ENCODE measurements at places on chromosomes 2 and 18.

- no peak for DNase-seq
Observed at GRCh38 chr2:134713176-134713575, 5.6 kb downstream of the TMEM163 start.

DNA sequence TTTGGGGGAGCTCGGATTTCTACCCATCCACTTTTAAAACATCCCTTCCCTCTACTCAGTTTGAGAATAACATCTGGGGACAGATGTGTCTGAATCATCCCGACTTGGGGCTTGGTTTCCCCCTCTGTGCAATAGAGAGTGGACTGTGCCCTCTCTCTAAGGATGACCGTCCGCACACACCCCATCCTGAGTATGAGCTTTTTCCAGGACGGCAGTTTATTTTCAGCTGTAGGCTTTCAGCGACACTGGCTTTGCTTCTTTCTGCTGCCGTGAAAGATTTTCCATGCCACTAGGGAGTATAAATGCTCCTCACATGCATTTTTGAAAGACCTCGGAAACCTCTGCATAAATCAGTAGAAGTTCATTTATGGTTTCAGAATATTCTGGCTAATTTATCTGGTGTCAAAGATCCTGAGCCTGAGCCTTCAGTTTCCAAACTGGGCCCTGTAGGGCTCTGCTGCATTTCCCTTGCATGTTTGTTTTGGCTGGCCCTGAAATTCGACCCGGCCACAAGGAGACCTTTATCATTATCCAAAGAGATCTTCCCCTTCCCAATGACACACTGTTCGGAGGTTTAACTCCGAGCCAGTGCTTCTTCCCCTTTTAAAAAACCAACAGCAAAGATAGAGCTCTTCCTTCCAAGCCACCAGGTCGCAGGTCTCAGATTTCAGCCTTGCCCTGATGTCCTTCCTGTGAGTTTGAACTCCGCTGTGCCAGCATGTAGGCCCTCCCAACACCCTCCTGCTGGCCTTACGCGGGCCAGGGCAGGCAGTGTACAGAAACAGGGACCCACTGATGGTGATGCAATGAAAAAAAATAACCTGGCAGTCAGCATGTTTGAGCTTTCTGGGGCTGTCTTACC is 53.3 kb downstream of the FECH start:
- no peak for DNase-seq

GRCh38 chr2:47015206-47015605 is 99.6 kb upstream of the MCFD2 start:
- DNase-seq, result no peak

DNA sequence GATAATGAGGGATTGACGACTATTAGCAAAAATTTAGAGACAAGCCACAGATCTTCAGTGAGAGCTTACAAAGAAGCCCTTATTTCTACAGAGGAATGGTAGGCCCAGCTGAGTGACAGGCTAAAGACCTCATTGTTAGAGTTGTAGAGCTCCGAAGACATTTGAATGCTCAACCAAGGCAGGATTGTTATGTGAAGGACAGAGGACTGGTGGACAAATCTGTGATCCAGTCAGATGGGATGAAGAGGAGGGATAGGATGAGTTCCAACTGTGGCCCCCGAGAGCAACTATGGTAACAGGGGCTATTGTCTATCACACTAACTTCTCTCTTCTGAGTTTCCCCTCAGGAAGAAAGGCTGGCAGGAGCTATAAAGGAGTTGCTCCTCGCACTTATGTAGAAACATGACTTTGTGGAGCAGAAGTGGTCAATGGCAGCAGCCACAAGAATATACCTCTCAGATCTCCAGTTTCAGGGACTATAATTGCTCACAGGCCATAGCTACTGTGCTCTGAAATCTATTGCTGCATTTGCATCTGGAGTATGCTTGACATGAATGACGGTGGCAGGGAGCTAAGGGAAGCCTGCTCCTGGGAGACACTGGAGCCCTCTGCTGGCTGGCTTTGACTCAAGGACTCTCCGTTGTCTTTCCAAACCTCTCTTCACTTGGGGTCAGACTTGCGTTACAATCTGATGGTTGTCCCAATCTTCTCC is 50.3 kb upstream of the GREB1L start:
- no peak for DNase-seq

- no peak for DNase-seq
Observed at GRCh38 chr2:36441816-36442215, 86.2 kb downstream of the CRIM1 start.

DNA sequence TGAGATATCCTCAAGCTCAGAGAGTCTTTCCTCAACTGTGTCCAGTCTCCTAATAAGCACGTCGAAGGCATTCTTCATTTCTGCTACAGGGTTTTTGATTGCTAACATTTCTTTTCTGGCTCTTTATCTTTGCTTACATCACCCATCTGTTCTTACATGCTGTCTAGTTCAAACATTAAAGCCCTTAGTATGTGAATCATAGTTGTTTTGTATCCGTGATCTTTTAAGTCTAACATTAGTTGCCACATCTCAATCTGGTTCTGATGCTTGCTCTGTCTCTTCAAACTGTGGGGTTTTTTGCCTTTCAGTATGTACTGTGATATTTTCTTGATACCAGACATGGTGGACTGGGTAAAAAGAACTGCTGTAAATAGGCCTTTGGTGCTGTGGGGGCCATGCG is 235.2 kb downstream of the SH3RF3 start:
- DNase-seq, result no peak

DNA sequence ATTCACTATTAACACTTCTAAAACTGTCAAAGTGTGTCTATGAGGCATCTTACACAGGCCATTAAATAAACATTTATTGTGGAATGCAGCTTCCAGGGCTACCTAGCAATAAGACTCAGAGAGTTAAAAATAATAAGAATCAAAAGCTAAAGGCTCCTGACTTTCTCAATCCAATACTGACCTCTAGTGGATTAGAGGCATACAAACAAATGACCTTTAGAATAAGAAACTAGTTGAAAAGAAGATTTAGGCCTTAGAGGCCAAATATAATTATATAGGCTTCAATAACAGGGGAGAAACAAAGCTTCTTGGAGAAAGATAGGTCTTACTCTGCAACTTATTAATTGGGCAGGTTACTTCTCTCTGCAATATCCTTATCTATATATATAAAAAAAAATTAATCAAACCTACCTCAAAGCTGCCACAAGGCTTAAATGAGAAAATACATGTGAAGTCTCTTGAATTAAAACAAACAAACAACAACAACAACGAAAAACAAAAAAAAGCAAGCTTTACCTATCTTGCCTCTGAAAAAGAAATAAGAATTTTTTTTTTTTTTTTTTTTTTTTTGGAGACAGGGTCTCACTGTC is 246.1 kb downstream of the EXOC6B start:
- DNase-seq, result peak; percentile 26

- DNase-seq, result no peak
Observed at GRCh38 chr18:28875059-28875458, 698.1 kb upstream of the CDH2 start.

DNA sequence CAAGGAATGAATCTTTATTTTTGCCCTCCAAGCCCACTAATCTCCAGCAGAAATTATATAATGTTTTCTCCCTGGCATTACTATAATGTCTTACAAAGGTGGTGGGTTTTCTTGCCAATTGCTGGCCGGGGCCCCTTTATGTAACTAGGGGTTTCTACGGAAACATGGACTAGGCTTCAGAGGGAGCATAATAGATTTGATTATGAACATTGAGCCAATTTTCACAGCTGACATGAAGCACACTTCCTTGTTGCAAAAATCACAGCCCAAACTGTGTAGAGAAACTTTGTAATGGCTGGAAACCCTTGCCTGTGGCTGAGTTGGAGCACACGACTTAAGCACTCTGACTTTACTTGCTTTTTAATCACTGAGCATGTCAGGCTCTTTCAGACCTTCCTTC is 3.8 kb upstream of the CYRIA start:
- DNase-seq, result no peak

DNA sequence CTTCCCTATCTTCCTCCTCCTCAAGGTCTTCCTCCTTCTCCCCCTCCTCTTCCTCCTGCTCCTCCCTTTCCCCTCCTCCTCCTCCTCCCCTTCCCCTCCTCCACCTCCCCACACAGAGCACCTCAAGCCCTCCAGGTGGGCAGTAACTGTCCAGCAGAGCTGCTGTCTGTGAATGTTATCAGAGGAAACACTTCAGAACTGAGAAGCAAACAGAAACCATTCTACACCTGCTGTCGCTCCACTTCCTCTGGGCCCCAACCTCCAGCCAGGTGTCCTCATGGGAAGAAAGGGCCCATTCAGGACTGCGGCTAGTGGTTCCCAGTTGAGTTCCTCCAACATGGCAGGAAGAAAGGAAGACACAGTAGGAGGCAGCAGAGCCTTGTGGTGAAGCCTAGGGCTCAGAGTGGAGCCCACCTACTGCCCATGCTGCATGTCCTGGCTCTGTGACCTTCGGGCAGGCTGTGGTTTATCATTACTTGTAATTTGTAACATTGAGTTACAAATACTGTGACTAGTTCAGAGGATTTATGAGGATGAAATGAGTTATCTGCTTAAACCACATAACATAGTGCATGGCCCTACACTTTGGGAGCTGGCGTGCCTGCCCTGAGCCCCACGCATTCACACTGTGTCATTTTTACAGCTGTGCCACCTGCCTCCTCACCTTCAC is 165.9 kb upstream of the ID2 start:
- DNase-seq, result peak; percentile 46

GRCh38 chr18:77103187-77103850 is 29.3 kb downstream of the MBP start:
- DNase-seq, result no peak

GRCh38 chr2:53784436-53784835 is 2.3 kb downstream of the ASB3 start:
- DNase-seq, result no peak

- no peak for DNase-seq
Observed at GRCh38 chr2:85253890-85254289, 73.9 kb downstream of the TGOLN2 start.

- DNase-seq, result no peak
Observed at GRCh38 chr18:43664487-43665008, 387.3 kb upstream of the SYT4 start.

GRCh38 chr2:136394136-136395060 is 276.4 kb upstream of the CXCR4 start:
- DNase-seq, result no peak

DNA sequence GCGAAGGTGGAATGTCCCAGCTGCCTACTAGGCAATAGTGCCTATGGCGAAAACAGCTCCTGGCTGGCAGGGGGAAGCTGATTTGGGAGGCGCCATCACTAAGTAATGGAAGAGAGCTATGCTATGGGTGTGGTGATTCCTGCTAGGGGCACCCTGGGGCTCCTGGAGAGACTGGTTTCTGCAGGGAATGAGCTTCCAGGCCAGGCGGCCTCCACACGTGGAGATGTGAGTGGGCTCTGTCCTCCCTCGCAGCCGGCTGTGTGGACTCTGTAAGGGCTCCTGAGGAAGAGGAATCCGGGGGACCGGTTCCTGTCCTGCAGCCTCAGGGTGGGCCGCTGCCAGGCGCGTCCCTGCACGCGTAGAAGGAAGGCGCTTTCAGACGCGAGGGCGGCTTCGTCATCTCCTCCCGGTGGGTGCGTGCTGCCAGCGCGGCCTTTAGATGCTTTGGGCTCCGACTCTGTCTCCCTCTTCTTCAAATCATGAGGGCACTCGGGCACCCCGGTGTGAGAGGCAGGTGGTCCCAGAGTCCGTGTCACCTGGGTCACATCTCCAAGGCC is 55.5 kb upstream of the ANKRD62 start:
- no peak for DNase-seq

- no peak for DNase-seq
Observed at GRCh38 chr2:44118257-44118656, 50.4 kb upstream of the PPM1B start.

GRCh38 chr2:201158111-201158929 is 24.6 kb upstream of the CASP10 start:
- peak; percentile 77 for DNase-seq

DNA sequence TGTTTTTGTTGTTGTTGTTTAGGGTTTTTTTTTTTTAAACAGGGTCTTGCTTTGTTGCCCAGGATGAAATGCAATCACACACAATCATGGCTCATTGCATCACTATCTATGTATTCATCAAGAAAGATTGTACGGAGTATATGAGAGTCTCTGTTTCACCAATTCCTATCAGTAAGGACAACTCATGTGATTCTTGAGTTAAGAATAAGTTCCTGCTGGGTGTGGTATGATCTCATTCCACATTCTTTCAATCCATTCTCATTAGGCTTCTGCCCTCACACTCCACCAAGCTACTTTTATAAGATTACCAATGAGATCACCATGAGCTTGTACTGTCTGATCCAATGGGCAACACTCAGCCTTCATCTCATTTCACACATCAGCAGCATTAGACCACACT is 9.1 kb upstream of the AP1S3 start:
- DNase-seq, result no peak

GRCh38 chr2:174062934-174063333 is 97.8 kb upstream of the SP3 start:
- no peak for DNase-seq

GRCh38 chr2:23385748-23386338 is 864 bp downstream of the KLHL29 start:
- no peak for DNase-seq

DNA sequence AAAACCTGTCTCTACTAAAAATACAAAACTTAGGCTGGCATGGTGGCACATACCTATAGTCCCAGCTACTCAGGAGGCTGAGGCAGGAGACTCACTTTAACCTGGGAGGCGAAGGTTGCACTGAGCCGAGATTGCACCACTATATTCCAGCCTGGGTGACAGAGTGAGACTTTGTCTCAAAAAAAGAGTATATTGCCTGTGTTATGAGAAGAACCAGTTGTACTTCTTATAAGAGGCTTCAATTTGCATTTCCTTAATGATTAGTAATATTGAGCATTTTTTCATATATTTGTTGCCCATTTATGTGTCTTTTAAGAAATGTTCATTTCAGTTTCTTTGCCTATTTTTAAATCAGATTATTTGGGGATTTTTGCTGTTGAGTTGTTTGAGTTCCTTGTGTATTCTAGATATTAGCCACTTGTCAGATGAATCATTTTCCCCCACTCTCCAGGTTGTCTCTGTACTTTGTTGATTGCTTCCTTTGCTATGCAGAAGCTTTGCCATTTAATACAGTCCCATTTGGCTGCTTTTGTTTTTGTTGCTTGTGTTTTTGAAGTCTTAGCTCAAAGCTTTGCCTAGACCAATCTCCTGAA is 75.8 kb upstream of the LRPPRC start:
- no peak for DNase-seq

GRCh38 chr2:40030456-40030975 is 251.5 kb upstream of the THUMPD2 start:
- no peak for DNase-seq

- no peak for DNase-seq
Observed at GRCh38 chr2:164009756-164010337, 274.0 kb upstream of the FIGN start.

DNA sequence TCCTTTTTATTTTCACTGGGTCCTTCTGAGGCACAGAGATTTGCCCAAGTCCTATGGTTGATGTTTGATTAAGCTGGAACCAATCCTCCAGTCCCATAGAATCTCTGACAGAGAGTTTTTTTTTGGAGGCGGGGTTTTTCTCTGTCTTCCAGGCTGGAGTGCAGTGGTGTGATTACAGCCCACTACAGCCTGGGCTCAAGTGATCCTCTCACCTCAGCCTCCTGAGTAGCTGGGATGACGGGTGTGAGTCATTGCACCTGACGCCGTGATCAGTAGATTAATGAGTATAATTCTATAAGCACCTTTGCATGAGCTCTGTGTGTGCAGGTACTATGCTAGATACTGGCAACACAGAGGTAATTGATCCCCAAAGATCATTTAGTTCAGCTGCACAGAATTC is 15.3 kb upstream of the TRPM8 start:
- DNase-seq, result no peak

All from CD4-positive, alpha-beta T cell treated with Interleukin-17A for 1 hour (primary cell).